GM06990 (cell line): ENCODE measurements at places on chromosomes 6 and 20.

- no peak for DNase-seq
Measured at GRCh38 chr6:152296648-152297376, 340.4 kb downstream of the SYNE1 start.

- DNase-seq: no peak
Measured at GRCh38 chr20:31760519-31761240, 21.6 kb downstream of the TPX2 start.

DNA sequence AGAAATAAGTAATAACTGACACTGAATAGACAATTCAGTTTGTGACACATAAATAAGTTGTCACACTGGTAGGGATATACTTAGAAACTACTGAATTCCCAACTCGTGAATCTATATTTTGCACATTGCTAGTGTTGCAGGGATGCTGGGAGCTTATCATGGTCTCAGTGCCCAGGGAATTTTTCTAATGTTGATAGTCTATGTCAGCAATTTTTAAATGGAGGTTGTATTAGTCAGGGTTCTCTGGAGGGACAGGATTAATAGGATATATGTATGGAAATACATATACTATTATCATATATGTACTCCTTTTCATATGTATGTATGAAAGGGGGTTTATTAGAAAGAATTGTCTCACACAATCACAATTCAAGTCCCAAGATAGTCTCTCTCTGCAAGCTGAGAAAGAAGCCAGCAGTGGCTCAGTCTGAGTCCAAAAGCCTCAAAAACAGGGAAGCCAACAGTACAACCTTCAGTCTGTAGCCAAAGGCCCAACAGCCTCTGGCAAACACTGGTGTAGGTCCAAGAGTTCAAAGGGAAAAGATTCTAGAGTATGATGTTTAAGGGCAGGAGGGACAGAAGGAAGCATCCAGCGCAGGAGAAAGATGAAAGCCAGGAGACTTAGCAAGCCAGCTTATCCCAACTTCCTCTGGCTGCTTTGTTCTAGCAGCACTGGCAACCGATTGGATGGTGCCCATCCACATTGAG, 980.9 kb upstream of the GJE1 start:
- DNase-seq: no peak

GRCh38 chr6:170572704-170573466, 11.6 kb downstream of the PDCD2 start:
- no peak for DNase-seq

DNA sequence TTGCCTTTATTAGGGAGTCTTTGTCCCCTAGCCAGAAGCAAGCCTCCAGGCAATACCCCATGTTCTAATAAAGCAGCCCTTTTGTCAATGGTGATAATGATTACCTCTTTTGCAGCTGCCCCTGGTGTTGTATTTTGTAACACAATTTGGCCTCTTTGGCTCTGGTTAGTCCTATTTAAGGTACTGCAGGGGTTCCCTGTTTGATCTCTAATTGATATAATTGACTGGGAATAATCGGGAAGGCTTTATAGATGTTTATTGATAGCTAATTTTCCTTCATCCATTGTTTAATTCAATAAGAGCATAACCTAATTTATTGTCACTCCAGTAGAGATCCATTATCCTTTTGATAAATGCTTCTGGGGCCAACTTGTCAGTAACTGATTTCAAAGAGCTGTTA, 537.2 kb downstream of the PKHD1 start:
- no peak for DNase-seq

DNA sequence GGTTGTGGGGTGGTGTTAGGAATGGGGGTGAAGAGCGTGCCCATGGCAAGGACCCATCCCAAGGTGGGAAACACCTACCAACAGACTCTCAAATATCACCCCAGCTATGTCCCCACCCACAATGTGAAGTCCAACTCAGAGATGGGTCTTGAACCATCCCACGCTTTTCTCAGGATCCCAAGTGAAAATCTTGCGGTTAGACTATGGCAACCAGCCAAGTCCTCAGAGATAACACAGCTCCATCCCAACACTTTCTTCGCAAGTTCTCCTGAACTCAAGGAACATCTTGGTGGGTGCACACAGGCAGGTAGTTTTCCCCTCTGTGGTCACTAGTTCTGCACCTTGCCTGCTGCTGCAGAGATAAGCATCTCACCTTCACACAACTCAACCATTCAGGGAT, 116.0 kb downstream of the CDC5L start:
- no peak for DNase-seq

- no peak for DNase-seq
Measured at GRCh38 chr6:33777398-33778388, 11.2 kb downstream of the LEMD2 start.

GRCh38 chr6:30356536-30356935, 11.6 kb downstream of the RPP21 start:
- DNase-seq: no peak

DNA sequence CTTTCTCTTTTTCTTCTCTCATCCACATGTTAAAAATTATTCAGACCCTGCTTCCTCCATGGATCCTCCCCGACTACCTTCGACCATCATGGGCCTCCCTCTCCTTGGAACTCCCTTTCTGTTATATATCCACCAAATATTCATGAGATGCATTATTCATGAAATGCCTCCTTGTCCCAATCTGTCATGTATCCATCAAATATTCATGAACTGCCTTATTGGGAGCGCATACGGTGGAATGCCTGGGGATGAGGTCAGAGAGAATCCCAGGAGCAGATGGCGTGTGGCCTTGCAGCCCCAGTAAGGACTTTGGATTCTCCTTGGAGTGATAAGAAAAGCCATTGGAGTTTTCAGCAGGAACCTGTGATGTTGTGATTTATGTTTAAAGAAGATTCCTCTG, 97.0 kb downstream of the NRN1 start:
- DNase-seq: no peak

DNA sequence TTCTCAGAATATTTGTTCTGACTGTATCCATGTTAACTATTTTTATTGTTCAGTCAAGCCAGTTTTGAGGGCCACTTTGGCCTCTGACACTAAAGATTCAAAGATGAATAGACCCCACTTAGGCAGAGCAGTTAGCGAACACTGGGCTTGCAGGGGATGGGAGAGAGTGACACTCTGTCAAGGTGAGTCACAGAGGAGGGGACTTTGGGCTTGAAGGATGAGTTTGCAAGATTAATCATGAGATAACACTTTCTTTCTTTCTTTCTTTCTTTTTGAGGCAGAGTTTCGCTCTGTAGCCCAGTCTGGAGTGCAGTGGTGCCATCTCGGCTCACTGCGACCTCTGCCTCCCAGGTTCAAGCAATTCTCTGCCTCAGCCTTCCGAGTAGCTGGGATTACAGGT, 46.4 kb downstream of the SPATA2 start:
- DNase-seq: no peak

- DNase-seq: no peak
Measured at GRCh38 chr20:34362502-34363061, 491 bp upstream of the ITCH start.

- DNase-seq: no peak
Measured at GRCh38 chr6:139603581-139603980, 229.1 kb upstream of the CITED2 start.
